ENCODE measurements at places on chromosomes 4 and X.
A peak's percentile ranks its signal among the peaks of the same experiment; 100 is the strongest.

- peak; percentile 70 for DNase-seq
Observed at GRCh38 chr4:128782875-128783614, 26.5 kb upstream of the JADE1 start.

GRCh38 chr4:8710416-8710815 lies 117.9 kb downstream of the CPZ start:
- DNase-seq: no peak

- DNase-seq: no peak
Observed at GRCh38 chr4:84994280-84994679, 27.8 kb upstream of the WDFY3 start.

GRCh38 chrX:11953615-11954014 lies 184.7 kb upstream of the FRMPD4 start:
- DNase-seq: peak; percentile 99

DNA sequence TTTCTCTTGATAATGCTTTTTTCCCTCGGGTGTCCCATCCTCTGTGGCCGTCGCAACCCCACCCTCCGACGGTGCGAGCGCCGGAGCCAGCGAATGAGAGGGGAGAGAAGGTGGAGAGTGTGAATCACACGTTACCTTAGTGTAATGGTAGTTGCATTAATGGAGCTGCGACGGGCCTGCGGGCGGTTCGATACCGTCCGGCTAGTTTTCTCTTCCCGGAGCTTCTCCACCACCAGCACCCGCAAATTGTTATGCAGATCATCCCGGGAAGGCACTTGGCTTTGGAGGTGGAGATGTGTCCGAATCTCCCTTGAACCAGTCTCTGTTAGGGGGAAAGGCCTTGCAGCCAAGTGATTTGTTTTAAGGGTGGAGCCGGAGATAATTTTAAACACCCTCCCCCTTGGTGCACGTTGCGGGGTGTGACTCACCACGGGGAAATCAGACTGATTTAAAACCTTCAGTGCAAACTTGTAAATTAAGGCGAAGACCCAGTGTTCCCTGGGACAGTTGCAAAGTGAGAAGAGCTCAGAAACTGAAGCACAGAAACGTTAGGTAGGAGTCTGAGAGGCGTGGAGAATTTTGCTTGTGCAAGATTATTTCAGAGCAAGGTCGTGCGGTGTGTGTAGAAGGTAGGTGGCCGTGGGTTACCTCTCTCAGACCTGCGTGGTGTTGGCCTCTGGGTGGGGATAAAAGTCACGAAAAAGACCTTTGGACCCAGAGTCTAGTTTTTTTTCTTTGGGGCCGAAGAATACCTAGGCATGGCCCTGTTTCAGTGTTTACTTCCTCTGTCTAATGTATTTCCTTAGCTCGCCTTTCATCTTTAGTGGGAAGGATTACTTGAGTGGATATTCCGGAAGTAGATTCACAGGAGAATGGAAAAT lies 1.3 kb downstream of the AFF1 start:
- DNase-seq: peak; percentile 90

DNA sequence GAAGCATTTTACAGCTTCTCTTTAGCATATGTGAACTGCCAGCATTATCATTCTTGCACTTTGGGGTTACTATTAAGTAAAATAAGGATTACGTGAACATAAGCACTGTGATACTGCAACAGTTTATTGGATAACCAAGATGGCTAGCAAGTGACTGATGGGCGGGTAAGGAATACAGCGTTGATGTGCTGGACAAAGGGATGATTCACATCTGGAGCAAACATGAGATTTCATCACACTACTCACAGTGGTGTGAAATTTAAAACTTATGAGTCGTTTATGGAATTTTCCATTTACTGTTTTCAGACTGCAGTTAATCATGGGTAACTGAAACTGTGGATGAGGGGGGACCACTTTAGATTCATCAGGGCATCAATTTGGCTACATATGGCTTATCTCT lies 16.0 kb downstream of the NBDY start:
- peak; percentile 81 for DNase-seq

- DNase-seq: no peak
Observed at GRCh38 chr4:174505892-174506291, 16.4 kb downstream of the HPGD start.

DNA sequence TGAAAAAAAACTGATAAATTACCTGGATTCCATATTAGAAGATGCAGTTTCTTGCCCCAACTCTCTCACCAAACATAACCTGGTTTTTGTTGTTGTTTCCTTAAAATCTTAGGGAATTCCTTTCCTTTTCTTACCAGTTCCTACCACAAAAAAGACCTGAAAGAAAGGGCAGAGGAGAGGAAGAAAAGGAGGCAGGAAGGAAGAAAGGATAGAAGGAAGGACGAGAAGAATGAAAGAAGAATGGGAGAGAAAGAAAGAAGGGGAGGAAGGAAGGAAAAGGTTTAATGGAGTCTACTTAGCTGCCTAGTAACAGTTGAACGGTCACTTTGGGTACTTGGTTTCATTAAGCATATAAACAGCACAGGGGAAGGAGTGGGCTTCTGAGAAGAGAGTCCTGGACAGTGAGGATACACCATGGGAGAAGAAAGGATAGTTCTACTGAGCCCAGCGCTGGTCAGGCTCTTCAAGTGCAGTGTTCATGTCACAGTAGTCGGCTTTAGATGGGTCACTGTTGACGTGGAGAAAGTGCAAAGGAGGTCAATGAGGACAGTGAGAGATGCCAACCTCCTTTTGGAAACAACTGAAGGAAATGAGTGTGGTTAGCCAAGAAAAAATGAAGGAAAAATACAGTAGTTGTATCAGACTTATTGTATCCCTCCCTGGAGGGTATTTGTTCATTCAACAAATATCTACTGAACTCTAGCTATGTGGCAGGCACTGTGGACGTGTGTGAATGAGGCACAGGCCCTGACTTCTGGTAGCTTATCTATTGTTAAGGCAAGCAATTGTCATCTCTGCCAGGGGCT lies 1.1 kb upstream of the CHIC2 start:
- no peak for DNase-seq
